ENCODE measurements at places on chromosomes 5 and 9.

GRCh38 chr9:77495834-77496671 is 152.1 kb downstream of the GNA14 start:
- DNase-seq, result peak; percentile 30

DNA sequence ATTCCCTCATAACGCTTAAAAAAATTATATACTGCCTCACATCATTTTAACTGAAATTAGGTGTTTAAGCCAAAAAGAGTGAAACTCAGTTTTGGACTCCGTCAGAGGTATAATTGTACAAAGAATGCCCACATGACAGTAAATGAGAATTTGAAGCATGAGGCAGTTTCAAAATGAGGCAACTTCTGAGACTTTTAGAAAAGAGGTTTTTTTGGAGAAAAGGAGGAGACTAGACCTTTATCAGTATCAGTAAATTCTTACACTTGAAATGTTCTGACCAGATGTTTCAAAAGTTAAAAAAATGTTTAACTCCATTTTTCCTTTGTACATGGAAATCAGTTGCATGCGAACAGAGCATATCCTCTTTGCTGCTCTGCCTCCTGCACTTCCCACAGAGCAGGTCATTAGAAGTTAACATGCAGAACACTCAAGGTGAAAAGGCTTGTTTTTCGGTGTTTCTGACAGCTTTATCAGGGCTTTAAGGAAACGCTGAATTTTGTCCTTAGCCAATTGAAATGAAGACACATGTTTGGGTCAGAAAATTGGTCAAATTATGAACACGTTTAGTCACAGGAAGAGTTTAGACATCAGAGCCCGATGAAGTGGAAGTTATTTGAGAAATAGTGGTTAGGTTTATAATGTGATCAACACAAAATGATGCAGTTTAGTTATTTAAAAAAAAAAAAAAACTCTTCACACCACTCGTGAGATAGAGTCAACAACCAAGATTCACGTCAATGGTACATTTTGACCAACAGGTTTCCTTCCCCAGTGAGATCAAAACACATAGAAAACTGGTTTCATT is 59.5 kb downstream of the PIK3R1 start:
- no peak for DNase-seq

- peak; percentile 58 for DNase-seq
Measured at GRCh38 chr5:149317281-149318048, 27.8 kb upstream of the GRPEL2 start.

- DNase-seq, result no peak
Measured at GRCh38 chr5:149452007-149452664, 73.0 kb upstream of the IL17B start.

DNA sequence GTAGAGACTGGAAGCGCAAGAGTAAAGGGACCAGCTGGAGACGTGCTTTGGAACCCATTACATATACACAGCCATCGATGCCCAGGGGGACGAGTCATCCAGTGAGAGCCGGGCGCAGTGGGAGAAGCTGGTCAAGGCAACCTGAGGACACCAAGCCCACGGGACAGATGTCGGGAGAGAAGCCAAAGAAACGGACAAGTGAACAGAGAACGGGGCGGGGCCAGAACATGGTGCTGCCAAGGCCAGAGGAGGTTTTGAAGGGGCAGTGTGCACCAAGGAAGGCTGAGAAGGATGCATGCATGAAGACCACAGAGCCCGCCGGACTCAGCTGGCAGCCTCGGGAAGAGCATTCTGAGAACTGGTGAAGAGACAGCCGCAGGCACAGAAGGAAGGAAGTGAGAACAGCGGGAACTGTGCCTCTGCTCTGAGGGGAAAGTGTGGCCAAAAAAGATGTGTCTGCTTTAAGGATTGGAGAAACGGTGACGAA is 20.3 kb downstream of the CAMSAP1 start:
- DNase-seq, result no peak

GRCh38 chr5:32076699-32077695 is 97.1 kb downstream of the GOLPH3 start:
- DNase-seq, result peak; percentile 43

DNA sequence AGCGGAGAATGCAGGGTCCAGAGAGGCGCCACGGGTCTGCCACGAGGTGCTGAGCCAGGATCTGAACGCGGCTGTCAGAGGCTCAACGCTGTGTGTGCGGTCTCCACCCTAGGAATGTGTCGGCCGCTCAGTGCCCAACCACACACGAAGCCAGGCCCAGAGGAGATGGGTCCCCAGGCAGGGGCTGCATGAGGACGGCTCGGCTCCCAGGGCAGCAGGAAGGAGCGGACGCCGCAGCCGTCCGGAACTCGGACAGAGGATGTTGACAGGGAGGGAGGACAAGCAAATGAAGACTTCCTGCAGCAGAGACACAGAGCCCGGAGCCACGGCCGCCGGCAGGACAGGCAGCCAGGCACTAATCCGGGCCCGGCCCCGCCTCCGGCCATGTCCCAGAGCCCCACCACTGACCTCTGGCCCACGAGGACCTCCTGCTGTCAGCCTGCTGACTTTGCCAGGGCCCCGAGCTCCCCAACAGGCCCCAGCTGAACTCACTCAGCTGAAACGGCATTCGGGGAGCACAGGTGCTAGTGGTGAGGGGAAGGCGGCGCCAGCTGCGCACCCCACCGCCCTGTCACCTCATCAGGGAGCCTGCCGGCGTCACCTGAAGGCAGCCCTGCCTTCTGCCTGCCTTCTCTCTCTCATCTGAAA is 12.7 kb downstream of the VAV2 start:
- DNase-seq, result peak; percentile 79

DNA sequence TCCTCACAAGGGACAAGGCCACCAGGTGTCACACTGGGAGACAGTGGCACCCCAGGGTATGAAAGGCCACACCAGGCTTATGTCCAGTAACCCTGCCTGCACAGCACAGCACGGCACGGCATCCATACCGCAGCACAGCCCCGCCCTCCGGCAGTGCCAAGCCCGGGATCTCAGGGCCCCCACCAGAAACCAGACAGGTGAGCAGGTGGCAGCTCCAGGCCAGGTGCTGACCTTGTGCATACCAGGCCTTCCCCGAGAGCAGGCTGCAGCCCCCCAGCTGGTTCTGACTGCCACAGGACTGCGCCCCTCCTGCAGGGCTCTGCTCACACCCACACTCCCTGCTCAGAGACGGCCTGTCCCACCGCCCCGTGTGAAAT is 56.5 kb downstream of the ADAMTS2 start:
- no peak for DNase-seq

DNA sequence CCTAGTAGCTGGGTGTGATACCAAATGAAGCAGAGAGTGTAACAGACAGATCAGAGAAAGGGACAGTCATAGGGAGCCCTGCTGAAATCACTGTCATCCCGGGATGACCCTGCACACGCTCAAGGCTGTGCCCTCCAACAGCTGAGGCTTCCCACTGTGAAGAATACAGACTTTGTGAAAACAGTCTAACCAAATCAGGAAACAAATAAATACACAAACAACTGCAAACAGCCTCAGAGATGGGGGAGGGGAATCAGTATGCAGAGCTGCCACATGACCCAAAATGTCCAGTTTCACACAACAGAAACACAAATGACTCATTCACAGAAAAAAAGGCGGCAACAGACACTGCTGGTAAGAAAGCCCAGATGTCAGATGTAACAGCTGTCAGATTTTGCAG is 101.9 kb downstream of the ADAMTS2 start:
- peak; percentile 57 for DNase-seq

- DNase-seq, result peak; percentile 68
Measured at GRCh38 chr9:121637713-121638220, 13.7 kb upstream of the DAB2IP start.

- no peak for DNase-seq
Measured at GRCh38 chr9:34370970-34371880, 5.5 kb downstream of the MYORG start.

- peak; percentile 70 for DNase-seq
Measured at GRCh38 chr9:13942695-13943094, 371.2 kb downstream of the NFIB start.

GRCh38 chr9:136328011-136328621 is 777 bp downstream of the GPSM1 start:
- no peak for DNase-seq

- DNase-seq, result no peak
Measured at GRCh38 chr9:137192859-137193258, 4.4 kb downstream of the SSNA1 start.

- no peak for DNase-seq
Measured at GRCh38 chr5:143041461-143041860, 271.3 kb downstream of the ARHGAP26 start.

DNA sequence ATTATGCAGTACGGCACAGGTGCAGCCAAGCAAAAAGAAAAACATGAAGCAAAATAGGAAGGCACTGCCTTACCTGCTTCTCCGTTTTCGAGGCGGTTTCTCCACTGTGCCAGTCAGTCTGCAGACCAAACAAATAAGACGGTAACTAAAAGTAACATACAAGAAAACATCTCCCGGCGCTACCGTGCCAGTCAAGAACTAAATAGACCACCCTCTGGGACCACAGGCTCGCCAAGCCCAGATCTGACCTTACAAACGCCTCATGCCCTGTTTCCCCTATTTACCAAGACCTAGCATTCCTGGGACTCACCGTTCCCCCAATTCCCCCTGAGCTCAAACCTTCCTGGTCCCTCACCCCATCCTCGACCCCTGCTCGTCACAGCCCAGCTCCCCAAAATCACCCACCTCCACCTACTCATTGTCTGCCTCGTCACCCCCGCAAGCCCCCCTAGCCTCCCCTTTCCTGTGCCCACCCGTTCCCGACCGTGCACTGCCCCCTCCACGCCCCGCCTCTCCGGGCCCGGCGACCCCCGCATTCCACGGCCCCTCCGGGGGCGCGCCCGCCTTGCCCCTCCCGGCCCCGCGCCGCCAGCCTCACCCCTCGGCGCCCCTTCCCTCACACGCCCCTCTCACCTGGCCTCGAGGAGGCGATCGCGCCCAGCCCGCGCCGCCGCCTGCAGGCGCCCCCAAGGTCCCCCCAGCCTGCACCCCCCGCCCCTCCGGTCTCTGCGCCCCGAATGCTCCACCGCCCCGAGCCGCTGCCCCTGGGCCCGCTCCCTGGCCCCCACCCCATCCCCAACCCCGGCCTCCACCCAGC is 560 bp downstream of the SCAI start:
- no peak for DNase-seq

DNA sequence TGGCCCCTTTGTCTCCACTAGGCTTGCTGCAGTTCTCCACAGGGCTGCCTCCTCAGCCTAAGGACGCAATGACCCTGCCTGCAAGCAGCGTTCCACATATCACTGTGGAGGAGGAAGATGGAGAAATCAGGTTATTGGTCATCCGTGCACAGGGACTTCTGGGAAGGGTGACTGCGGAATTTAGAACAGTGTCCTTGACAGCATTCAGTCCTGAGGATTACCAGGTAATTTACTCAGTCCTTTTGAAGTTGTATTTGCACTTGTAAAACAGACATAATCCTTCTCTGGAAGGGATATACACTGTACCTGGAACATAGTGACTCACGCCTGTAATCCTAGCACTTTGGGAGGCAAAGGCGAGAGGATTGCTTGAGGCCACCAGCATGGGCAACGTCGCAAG is 116.6 kb downstream of the ADGRV1 start:
- no peak for DNase-seq

DNA sequence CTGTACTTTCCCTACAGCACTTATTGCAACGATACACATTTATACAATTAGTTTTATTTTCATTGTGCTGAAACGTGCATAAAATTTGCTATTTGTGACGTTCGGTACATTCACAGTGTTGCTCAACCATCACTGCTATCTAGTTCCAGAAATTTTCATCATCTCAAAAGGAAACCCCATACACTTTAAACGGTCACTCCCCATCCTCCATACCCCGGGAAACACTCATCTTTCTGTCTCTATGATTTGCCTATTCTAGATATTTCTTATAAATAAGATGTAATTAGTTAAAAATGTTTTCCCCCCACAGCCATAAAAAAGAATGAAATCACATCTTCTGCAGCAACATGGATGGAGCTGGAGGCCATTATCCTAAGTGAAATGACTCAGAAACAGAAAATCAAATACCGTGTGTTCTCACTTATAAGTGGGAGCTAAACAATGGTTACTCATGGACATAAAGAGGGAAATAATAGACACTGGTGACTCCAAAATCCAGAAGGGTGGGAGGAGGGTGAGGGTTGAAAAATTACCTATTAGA is 40.2 kb upstream of the TEX48 start:
- no peak for DNase-seq

- peak; percentile 8 for DNase-seq
Measured at GRCh38 chr5:36630201-36631145, 24.1 kb downstream of the SLC1A3 start.

DNA sequence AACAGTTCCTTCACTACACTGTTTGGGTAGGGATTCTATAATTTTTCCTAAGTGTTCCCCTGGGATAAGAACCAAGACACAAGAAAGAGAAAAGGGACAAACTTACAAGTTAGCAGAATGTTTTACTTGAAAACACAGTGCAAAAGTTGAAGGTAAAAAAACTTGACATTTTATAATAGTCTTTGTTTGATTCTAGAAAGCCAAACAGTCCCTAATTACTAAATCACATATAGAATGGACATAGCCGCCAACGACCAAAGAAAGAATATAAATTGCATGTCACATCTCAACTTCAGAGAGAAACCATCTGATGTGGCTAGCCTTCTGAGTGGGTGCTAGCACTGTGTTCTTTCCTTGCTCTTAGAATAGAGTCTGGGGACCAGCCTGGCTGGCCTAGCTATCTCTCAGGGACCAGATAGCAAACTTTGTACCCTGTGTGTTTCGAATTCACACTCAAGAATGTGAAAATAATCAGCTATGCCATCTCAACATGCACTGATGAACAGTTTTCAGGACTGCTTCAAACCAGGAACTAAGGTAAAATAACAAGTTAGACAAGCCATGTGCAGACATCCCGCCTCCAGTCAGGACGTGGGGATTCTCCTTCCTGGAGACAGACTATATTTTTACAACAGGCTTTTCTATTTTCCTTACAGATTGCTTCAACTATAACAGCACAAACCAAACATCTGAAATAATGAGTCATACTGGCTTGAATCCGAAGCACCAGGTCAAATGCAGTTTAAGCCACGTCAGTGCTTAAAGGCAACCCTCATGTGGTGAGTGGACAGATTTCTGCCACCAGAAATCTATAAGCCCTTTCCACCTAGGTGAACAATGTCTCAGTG is 53.7 kb downstream of the LHFPL2 start:
- DNase-seq, result peak; percentile 76

- DNase-seq, result no peak
Measured at GRCh38 chr9:133771486-133772482, 33.6 kb upstream of the SARDH start.

DNA sequence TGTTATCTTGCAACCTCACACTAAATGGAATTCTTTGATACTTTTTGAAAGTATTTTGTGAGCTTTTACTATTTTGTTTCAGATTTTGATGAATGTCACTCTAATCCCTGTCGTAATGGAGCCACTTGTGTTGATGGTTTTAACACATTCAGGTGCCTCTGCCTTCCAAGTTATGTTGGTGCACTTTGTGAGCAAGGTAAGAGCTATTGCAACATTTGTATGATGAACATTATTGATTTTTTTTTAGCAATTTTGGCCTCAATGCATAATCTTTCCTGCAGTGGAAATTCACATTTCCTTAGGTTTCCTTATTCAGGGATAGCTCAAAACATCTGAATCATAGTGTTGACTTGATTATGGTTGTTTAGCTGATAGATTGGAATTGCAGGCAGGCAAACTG is 76.3 kb downstream of the VCAN start:
- no peak for DNase-seq

Measured in AG08396 (cell line).